ENCODE measurements at places on chromosomes 6 and 20.

GRCh38 chr6:163427498-163428254, 13.2 kb downstream of the QKI start:
- DNase-seq: no peak

DNA sequence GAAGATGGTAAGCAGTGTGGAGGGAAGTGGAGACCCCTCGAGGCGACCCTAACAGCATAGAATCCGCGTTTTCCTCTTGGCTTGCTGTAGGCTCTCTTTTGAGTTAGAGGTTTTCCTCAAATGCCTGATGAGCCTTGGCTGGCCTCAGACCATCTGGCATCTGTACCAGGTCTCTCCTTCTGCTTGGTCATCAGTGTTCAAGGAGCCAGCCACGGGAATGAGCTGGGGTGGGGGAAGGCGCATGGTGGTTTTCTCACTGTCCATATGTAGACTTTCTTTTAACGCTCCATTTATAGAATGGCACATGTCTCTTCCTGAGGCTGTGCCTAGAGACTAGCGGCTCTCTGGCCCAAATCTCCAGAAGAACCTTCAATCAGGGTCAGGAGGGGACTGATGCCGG, 8.1 kb upstream of the GUCA1A start:
- DNase-seq: no peak

GRCh38 chr6:43990627-43991619, 136.3 kb downstream of the MRPL14 start:
- DNase-seq: no peak

GRCh38 chr20:64211874-64212658, 43.5 kb upstream of the PCMTD2 start:
- DNase-seq: no peak

- DNase-seq: no peak
Observed at GRCh38 chr6:129239825-129240491, 357.0 kb downstream of the LAMA2 start.

DNA sequence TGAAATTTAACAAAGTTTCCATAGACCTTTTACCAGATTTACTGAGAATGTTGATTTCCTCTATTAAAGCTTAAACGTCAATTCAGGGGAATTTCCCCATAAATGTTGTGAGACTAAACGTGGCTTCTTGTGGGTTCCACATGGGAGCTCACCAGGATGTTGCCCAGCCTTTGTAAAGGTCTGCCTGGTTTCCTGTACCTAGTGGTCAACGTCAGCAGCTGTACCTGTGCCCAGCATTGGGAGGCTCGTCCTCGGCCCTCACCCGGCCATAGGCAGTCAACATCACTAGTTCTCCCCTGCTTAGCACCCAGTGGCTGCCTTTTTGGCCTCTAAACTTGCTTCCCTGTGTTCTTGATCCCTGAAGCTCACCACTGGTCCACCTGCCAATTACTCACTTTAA, 22.1 kb upstream of the CD83 start:
- DNase-seq: no peak

GRCh38 chr6:25547797-25548196, 104.2 kb upstream of the SCGN start:
- DNase-seq: no peak

- DNase-seq: no peak
Observed at GRCh38 chr6:153099636-153100035, 31.4 kb downstream of the RGS17 start.

DNA sequence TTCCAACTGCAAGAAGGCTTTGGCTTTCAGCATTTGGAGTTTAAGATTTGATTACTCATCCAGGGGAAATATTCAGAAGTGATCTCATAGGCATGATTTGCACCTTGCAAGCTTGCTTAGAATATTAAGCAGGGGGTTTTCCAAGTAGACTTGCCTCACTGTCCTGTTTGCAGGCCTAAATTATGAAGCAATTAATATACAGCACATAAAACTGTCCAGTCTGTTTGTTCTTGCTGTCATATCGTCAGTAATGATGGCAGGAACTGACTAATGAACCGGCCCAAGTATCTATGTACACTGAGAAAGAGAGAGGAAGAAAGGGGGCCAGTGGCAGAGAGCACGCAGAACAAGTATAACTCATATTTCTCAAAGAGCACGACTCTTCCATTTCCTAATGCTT, 212.5 kb upstream of the SUPT3H start:
- DNase-seq: no peak

GRCh38 chr6:144093236-144093635, 2.1 kb downstream of the SF3B5 start:
- DNase-seq: no peak

GRCh38 chr20:57055345-57055744, 211.1 kb downstream of the BMP7 start:
- DNase-seq: no peak

- DNase-seq: no peak
Observed at GRCh38 chr6:1868561-1869261, 259.0 kb downstream of the FOXC1 start.

- no peak for DNase-seq
Observed at GRCh38 chr6:33828452-33828763, 24.6 kb upstream of the MLN start.

DNA sequence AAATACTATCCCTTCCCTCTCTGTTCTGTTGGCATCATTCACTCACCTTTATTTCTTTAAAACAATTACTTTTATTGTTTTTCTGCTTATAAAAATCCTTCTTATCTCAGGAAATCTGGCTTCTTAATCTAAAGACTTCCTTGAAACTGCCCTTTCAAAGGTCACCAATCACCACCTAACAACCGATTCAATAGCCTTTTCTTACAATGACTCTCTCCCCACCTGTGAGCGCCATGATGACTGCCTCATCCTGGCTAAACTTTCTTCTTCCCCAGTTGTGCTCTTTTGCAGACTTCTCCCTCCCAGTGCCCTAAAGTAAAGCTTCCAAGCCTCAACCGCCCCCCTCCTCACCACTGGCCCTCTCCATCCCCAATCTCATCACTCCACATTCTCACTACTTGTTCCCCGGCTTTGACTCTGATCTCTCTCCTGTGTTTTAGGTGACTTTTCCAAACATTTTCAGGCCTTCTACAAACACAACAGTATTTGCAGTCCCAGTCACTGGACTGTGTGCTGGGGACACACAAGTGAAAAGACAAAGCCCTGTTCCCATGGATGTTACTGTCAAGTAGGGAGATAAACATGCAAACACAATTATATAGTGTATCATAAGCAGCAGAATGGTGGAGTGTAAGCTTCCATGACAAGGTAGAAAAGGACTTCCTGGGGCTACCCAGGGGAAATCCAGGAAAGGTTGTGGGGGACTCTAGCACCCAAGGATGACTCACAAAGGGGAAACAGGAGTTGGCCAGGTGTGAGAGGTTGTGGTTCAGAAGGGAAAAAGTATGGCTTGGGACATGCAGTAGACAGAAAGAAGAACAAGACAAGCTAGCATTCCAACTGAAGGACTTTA, 12.8 kb downstream of the NHSL1 start:
- DNase-seq: no peak

DNA sequence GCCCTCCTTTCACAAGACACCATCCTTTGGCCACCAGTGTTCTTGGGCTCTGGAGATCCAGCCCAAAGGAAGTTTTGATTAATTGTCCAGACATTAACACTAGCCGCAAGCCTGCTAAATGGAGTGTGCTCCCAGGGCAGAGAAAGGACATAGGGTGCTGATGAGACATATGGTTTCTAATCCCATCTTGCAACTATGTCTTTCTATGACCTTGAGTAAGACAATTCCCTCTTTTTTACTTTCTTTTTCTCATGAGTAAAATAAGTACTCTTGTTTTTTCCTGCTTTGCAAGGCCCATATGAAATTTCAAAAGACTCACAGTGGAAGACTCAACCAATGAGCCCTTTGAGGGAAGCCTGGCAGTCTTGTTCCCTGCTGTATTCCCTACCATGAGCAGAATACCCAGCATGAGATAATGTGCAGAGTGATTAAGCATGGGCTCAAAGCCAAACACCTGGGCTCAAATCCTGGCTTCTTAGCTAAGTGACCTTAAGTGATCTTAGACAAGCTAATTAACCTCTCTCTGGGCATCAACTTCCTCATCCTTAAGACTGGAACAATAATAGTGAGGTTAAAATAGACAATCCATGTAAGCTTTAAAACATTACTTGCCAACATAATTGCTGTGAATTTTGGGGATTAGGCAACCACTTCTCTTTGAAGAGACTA, at the start of gene WFDC10B:
Gene WFDC10B (minus strand): TSS at position 51 of the 669 bp plus-strand sequence. CDS start 19,027 bp downstream, outside the sequence.
- no peak for DNase-seq

DNA sequence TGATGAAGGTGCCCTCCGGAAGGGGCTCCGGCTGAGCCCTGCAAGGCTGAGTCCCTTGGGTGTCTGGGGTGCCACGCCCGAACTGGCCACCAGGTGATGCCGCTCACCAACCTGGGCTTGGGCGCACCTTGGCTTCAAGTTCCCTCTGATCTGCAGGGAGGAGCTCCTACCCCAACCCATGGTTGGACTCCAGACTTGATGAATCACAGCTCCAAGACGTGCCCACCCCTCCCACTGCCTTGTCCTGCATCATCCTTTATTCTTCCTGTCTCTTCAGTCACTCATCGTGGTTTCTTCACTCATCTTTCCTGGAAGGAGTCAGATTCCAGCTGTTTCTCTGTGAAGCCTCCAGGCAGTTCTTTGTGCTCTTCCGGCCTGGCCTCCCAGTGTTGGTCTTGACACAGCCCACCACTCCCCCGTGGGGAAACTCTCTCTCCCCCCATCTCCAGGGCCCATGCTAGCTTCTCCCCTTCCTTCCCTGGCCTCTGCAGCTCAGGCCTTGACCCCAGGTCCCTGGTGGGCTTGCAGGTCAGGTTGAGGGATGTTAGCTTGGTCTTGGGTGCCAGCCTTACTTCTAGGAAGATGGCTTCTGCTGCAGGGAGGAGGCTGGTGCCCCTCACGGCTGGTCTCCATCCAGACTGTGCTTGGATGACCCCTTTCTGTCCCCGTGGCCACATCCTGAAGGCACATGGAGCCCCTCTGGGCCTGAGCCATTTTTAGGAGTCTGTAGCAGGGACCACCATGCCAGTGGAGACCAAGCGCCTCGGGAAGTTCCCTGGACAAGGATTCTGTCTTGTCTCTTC, 2.6 kb upstream of the ZBP1 start:
- peak; percentile 74 for DNase-seq

DNA sequence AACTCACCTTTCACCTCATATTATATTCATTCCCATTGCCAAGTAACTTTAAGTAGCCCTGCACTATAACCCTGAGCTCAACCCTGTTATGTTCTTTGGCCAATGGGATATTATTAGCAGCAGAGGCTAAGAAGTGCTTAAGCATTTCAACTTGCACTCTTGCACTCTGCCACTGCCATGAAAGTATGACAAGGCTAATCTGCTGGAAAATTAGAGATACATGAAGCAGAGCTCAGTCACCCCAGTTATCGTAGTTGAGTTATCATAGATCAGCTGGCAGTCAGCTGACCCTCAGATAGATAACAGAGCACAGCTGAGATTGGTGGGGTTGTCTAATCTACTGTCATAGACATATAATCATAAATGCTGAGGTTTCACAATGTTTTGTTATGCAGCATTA, 209.4 kb upstream of the RUNX2 start:
- DNase-seq: no peak

DNA sequence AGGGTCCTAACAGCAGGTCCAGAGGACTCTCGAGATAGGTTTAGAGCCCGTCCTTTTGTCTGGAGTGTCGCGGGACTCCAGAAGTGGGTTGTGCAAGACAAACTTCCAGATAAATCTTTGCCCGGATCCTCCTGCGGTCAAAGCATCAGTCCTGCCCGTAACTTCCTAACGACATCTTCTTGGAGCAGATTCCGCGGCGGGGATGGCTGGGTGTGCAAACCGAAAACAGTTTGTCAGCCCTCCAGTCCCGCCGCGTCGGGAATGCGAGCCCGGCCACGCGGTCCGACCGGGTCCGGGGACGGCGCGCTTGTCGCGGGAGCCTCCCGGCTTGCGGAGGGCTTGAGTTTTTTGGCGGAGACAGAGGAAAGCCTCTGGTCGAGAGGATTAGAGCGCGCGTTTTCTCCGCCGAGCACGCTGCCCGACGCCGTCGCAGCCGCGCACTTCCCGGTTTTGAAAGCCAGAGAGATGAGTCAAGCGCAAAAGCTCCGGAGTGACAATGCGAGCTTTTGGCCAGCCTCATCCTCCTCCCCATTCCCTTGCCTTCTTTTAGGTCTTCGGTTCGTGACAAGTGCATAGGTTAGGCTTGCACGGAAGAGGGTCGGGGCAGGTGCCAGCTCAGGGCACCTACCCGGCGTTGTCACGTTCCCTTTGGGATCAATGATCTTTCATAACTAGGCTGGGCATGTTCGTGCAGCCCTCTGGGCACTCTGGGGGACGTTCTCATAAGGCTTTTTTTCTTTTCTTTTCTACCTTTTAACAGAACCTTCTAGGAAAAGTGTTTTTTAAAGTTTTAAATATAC, 91.3 kb upstream of the PRDM1 start:
- peak; percentile 11 for DNase-seq

DNA sequence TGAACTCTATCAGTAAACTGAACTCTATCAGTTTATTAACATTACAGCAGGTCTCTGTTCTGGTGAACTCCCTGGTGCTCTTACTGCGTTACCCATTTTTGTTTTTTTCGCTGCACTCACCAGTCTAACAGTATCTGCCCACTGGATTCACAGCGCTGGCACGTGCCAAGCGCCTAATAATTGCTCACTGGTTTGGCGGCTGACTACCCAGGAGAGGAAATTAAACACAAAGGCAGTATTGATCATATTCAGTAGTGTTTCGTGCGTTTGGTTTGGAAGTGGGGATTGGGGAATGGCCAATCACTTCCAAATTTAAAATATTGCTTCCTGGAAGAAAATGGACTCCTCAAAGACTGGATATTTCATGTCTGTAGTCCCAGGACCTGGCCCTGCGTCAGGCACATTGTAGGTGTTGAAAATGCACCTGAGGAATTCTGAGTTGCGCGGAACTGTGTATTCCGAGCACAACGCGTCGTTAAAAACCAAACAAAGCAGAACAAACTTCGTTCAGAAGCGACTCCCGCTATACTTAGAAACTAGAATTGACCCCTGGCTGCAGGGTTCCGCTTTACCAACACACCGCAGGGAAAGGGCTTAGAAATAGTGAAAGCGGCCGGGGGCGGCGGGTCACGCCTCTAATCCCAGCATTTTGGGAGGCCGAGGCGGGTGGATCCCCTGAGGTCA, 1.1 kb upstream of the RPS12 start:
- DNase-seq: peak; percentile 43

DNA sequence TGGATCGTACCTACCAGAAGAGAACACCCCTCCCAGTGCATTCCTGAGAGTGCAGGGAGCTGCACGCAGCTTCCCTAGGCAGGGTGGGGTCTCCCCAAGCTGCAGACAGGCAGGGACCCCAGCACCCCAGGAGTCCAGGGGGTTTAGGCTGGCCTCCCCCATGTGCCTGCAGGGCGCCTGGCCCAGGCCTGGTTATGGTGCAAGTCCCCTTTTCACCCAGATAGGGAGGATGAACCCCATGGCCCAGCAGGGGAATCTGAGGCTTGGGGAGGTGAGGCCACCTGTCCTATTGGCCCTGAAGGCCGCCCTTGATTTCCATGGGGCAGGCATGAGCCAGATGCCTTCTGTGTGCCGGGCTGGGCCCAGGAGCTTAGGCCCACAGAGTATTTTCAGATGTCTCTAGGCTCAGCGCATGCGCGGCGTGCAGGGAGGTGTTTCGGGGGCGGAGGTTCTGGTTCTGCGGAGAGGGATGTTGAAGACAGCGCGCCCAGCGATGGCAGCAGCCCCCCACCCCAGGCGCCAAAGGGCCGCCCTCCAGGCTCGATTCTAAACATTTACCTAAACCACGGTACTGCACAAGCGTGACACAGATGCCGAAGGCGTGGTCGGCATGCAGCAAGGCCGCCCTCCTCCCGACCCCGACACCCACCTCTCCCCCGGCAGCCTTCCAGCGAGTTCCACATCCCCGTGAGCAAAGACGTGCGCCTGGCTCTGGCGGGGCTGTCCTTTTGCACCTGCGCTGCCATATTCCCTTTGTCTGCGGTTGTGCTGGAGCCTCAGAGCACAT, 29.4 kb downstream of the COL20A1 start:
- no peak for DNase-seq

GRCh38 chr6:19812512-19813119, 24.6 kb upstream of the ID4 start:
- DNase-seq: no peak

Data from Jurkat, Clone E6-1 (cell line).